ENCODE measurements at places on chromosomes 4 and X.

- DNase-seq, result no peak
These were observed 8.8 kb downstream of the LHFPL1 start for GRCh38 chrX:112670977-112671376.

GRCh38 chr4:41069838-41070237 lies 144.5 kb downstream of the APBB2 start:
- no peak for DNase-seq

DNA sequence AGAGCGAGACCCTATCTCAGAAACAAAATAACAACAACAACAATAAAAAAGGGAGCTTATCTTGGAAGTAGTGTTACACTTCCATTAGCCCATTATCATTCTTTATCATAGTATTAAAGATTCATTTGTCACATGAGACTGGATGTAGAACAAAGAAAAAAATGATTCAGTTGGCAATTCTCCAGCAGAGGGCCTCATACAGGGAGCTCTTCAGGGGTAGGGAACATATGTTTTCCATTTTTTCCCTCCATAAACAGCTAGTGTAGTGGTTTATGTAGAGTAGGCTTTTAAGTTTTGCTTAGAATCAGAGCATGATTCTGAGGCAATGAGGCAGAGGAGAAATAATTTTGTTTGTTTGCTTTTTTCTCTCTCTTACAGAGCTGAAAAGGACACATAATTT lies 5.8 kb downstream of the CPE start:
- DNase-seq, result no peak

- no peak for DNase-seq
These were observed 384.4 kb downstream of the RAPGEF2 start for GRCh38 chr4:159487284-159487747.

Data from CD4-positive, alpha-beta T cell treated with Interferon gamma for 1 hour (primary cell).